NCI-H69 (cell line): ENCODE measurements at places on chromosomes 2 and 18.

- no peak for DNase-seq
These were observed 25.4 kb upstream of the MRPL19 start for GRCh38 chr2:75621228-75621627.

DNA sequence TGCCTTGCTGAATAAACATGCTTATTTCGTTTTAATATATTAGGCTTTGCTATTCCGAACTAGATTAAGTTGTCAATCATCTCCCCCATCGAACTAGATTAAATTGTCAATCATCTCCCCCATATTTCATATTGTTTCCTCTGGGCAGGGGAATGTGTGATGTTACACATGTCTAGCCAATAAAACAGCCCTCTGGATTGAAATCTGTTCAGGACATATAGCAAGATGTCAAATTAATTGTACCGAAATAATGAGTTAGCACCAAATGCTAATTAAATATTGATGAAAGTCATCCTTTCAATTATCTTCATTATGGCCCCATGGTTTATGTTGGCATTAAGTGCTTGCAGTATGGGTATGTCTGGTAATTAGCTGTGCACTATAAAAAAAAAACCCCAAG lies 135.5 kb downstream of the SPOPL start:
- DNase-seq, result peak; percentile 4

DNA sequence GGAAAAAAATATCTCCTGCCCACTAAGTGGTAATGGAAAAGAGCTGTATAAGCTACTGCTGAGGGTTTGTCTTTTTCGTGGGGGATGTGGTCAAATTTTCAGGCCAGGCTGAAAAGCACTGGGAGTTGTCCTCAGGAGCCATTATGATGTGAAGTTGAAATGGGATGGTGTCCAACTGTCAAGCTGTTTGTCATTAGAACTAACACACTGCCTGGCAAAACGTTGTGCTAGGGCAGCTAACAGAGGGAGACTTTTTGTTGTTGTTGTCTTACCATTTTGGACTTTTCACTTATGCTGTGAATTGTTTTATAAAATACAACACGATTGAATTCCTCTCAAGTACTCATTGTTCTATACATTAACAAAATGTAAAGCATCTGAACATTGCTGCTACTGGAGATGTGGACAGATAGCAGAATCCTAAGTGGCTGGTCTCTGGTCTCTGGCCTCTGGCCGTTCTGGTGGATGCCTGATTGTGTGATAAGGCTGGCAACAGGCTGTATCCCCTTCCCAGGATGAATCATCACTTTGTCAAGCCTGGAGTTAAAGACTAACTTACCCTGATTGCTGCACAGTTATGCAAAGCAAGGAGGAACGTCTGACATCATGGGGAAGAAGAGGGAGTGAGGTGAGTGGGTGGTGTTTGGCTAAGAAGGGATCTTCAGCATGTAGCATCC lies 2.3 kb downstream of the MYO1B start:
- DNase-seq, result no peak

DNA sequence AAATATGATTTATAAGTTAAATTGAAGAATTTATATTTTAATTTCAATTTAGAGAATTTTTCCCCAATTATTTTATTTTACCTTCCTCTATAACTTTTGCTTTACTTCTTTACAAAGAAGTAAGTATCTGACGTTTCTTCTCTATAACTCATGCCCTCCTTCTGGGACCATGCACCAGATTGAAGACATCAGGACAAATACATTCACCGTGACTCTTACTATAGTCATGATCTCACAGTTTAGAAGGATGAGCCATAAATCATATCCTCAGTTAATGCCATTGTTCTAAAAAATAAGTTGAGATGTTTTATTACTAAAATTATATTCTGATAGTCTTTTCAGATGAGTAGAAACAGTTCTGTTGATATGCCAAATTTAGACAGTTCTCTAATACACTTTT lies 279.3 kb downstream of the TMX3 start:
- DNase-seq, result no peak

DNA sequence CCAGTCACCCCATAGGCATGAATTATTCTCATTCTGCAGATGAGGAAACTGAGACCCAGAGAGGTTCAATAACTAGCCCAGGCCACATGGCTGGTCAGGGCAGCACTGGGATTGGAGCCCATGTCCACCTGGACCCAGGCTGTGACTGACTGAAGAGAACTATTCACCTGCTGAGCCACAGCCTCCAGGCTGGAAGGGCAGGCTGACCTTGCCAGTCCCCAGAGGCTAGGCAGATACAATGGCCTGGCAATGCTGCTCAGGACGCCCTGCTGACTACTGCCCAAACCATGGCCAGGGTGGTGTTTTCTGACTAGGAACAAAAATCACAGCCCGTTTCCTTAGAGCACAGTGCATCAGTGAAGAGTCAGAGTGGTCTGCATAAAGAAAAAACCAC lies 36.8 kb downstream of the HS6ST1 start:
- DNase-seq, result no peak

DNA sequence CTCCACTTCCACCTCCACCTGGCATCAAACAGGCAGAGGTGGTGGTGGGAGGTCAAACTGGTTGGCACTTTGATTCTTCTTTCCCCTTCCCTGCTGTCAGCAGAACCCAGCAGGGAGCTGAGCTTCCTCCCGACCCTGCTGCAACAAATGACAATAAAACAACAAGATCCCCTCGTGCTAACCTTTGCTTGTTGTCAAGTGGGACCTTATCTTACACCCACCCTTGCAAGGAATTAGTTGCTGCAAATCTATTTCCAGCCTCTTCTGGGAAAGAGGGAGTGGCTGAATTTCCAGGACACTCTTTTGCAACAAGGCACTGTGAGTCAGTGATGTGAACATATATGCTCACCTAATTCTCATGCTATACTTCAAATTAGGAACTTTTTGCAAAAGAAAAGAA lies 655.1 kb downstream of the DSC3 start:
- no peak for DNase-seq

- DNase-seq, result peak; percentile 59
These were observed 31.7 kb upstream of the ARL4C start for GRCh38 chr2:234528410-234529148.
